ENCODE measurements at places on chromosomes 1 and 21.

GRCh38 chr1:150160964-150161621 is 11.4 kb downstream of the PLEKHO1 start:
- no peak for DNase-seq

DNA sequence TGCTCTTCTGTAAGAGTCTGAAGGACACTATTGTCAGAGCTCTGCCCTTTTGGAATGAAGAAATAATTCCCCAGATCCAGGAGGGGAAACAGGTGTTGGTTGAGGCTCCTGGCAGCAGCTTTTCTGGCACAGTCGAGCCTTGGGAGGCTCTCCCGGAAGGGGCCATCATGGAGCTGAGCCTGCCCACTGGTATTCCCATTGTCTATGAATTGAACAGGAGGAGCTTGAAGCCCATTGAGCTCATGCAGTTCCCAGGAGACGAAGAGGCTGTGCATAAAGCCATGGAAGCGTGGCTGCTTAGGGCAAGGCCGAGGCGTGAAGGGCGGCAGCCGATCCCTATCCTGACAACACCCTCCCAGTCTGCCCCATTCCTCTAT is 26.6 kb downstream of the UBE4B start:
- no peak for DNase-seq

- no peak for DNase-seq
Measured at GRCh38 chr1:192357924-192358323, 41.1 kb downstream of the RGS21 start.

DNA sequence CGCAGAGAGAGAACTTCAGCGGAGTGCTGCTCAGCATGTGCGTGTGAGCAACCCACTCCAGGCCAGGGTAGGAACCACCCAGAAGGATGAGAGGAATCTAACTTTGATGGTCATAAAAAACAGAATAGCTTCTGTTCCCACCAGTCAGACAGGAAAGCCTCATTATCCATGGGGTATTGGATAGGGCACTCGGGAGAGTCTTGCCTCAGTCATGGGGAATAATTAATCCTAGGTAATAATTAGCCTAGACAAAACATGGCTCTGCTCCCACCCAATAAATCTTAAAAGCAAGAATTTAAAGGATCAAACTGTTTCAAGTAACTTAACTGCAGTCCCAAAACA is 35.3 kb downstream of the LDLRAD1 start:
- DNase-seq, result no peak

DNA sequence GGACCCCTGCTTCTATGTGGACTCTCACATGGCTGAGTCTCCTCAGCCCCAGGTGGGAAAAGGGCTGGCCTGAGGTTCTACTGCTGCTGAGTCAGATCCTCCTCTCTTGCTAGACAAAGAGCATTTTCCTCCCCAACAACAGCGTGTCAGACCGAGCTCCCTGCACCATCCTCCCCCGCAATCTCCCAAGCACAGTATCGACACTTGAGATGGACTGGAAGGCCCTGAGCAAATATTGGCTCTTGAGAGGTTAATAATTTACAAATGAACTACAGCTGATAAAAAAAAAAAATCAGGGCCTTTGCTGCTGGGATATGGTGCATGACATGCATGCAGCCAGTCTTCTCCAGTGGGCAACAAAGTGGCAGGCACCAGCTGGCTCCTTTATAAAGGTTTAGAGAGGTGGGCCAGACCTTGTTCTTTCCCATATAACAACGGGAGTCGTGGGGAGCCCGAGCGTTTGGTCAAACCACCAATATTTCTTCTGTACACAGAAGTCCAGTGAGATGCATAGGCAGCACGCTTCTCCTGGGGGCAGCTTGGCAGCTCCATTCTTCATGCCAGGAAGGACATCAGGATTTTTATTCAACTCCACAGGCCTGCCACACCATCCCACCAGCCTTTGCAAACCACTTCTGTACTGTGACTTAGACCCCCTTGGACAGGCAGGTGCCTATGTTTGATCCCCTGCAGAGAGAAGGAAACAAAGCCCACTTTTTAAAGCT is 55.4 kb upstream of the CAMK1G start:
- no peak for DNase-seq

DNA sequence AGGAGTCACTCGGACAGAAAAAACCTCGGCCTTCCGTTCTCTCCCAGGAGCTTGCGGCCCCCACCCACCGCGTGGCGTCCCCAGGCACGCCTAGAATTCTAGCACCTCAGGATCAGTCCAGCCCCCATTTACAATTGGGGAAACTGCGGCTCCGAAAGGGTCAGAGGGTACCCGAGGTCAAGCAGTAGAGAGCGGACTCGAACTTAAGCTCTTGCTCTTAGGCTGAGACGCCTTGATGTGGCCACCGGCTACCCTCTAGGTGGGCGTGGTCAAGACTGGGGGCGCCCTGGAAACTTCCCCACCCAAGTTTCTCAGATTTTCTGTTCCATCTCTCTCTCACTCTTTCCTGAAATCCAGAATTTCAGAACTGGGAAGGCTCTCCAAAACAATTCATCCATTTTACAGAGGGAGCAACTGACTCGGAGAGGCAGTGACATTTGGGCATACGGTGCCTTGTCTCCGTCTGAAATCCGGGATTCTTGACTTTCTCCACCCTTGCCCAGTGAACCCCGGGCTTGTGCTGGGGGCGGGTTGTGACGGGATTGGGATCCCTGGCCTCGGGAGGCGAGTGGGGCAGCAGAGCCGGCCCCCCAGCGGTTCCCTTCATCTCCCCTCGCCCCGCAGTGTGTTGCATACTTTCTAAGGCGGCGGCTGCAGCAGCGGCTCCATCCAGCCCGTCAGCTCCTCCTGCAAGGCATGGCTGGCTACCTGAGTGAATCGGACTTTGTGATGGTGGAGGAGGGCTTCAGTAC is 777 bp downstream of the AZIN2 start:
- DNase-seq, result no peak

GRCh38 chr1:202888221-202888530 is 773 bp downstream of the RABIF start:
- DNase-seq, result no peak

DNA sequence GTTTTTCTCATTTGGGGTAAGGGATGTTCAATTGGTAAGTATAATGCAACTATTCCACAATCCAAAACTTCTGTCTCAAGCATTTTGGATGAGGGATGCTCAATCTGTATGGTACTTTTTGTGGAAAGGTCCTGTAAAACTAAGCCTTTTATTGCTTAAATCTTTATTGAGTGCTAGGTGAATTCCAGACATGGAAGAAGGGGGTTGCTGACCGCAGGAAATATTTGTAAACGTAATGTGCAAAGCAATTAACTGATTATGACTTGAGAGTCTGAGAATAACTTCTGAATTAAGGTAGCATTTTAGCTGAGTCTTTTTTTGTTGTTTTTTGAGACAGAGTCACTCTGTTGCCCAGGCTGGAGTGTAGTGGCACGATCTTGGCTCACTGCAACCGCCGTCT is 3.1 kb downstream of the AKIRIN1 start:
- no peak for DNase-seq

DNA sequence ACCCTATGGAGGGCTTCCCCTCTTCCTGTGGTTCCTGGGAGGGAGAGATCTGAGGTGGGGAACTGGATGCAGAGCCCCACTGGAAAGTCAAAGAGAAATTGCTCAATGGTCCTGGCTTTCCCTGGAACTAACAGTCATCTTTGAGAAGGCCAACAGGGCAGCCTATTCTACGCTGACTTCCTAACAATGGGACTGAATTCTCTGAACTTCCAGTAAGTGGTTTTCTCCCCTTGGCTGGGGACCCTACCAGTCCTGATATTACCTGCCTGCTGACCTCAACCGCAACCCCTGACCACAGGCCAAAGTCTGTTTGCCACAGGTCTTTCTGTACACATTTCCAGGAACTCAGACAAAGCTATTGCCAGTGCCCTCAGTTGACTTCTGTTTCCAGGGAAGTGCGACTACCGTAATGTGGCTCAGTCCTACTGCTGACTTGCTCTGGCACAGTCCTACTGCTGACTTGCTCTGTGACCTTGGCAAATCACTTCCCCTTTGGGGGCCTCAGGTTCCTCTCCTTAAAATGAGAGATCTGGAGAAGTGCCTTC is 55.3 kb downstream of the C8B start:
- DNase-seq, result no peak

DNA sequence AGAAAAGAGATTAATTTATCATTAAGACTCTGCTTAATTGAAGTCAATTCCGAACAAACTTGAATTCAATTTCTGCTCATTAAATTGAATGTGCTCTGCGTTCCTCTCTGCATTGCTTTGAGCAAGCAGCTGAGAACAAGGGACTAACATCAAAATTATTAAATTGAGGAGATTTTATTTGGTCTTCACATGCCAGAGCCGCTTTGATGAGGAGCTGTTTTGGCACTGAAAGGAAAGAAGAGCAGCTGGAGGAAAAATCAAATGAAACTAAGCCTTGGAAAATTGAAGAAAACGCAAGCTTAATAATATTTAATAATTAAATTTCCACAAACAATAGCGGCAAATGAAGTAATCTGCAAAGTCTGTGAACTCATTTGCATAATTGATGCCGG is 222.0 kb upstream of the PKN2 start:
- no peak for DNase-seq

- no peak for DNase-seq
Measured at GRCh38 chr1:226895644-226896043, 25.2 kb downstream of the PSEN2 start.

GRCh38 chr1:55751776-55752175 is 536.6 kb upstream of the USP24 start:
- DNase-seq, result no peak

DNA sequence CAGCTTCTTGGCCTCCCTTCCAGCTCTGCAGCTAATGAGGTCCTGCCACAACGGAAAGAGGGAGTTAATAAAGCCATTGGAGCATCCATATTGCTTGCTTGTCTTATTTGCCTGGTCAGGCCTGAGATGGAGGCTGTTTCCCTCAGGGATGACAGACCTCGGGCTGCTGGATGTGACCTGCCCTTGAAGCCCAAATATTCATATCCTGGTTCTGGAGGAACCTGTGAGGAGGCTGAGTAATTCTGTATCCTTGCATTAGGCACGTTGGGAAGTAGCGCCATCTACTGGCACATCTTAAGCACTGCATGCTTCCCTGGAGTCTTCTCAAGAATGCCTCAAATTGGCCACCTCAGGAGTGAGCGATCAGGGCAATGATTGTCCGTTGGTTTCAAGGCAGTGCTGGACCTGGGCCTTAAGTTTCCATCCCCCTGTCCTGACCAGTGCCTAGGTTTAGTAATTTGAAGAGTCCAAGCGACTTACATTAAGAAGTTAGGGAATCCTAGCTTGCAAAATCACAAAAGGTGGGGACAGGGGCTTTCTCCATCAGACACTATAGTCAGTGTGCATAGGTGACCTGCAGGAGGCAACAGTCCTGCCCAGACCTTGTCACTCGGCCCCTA is 13.8 kb upstream of the NASP start:
- peak; percentile 65 for DNase-seq

DNA sequence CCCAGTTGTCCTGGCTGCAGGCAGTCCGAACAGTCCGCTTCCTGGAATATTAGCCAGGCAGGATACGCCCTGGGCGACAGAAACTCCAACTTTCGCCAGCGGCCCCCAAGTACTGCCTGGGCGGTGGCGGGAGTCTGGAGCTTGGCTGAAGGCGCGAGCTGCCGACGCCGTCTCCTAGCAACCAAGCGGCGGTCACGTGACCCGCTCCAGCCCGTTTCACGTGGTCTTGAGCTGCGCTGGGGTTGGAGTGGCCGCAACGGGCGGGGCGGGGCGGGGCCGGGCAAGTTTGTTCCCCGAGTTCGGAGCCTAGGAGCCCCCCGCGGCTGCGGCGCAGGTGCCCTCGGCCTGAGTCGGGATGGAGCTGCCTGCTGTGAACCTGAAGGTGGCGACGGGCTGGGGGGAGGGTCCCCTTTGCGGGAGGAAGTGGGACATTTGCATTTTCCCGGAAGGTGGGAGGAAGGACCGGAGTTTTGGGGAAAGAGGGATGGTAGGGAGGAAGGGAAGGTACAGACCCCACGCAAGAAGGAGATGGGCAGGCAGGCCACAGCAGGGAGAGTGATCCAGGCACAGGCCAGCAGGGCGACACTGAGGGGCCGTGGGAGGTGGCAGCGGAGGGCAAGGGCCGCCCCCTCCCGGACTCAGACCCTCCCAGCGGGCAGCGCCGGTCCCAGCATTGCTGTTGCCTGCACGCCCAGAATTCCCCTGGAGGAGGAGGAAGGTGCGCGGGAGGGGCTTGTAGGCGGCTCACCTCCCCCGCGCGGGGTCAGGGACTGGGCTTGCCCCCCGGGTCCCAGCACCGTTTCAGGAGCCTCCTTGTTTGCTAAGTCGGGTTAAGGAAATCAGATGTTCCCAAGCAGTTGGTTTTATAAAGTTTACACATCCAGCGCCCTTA is at the start of gene AGTRAP:
AGTRAP (plus strand) TSS at position 283 of the 892 bp plus-strand sequence; CDS start at position 356, 73 bp downstream.
- peak; percentile 77 for DNase-seq

DNA sequence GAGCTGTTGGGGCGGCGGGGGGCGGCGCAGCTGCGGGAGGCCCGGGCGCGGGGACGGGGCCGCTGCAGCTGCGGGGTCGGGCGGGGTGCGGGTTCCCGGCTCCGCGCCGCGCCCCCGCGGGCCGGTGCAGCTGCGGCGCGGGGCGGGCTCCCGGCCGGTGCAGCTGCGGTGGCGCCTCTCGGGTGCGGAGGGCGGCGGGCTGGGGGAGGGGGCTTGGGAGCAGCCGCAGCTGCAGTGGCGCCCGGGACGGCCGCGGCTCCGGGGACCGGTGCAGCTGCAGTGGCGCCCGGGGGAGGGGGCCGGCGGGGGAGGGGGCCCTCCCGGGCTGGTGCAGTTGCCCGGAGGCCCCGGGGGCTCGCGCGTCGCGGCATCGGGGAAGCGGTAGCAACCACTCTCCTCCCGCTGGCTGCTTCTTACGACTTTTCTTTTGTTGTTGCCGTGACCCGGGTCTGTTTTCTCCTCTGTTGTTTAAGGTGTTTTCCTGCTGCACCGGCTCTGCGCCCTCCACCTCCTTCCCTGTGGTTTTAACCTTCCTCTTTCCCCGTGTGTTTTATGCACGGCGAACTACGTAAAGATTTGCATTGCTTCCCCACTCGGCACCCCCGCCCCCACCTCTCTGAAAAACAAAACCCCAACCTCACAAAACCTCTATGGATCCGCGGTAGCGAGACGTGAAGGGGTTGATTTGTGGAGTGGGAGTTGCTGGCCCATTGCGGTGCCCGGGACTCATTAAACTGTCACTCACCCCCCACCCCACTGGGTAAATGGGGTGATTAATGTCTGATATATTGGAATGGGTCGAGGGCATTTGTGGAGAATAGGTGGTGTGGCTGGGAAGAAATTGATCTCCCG is 1.7 kb upstream of the ZBTB18 start:
- peak; percentile 29 for DNase-seq

GRCh38 chr1:42833981-42834380 is 12.4 kb upstream of the ZNF691 start:
- DNase-seq, result no peak

- DNase-seq, result no peak
Measured at GRCh38 chr1:47883963-47884362, 113.2 kb downstream of the TRABD2B start.

GRCh38 chr1:234348964-234349363 is 24.3 kb upstream of the COA6 start:
- no peak for DNase-seq

DNA sequence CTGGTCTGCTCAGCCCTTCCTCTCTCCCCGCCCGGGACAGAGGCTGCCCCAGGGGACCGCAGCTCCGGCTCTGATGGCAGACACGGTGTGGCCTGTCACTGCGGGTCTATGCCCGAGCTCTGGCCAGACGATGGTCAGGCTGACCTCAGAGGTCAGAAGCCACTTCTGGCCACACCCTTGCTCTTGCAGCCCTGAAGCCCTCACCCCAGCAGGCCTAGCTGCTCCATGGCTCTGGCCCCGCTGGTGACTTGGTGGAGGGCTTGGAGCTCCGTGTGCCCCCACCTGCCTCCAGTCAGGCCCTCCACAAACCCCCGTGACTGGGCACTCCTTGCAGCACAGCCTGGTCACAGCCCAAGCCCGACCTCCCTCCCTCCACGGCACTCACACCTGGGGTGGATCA is 47.6 kb downstream of the PRDM16 start:
- DNase-seq, result no peak

All from activated CD4-positive, alpha-beta T cell treated with anti-CD3 and anti-CD28 coated beads, Interleukin-2, amount 50 U/mL, for 4 hours (primary cell).